Activated CD8-positive, alpha-beta T cell treated with anti-CD3 and anti-CD28 coated beads for 36 hours (primary cell): ENCODE measurements at places on chromosomes 2 and 18.

DNA sequence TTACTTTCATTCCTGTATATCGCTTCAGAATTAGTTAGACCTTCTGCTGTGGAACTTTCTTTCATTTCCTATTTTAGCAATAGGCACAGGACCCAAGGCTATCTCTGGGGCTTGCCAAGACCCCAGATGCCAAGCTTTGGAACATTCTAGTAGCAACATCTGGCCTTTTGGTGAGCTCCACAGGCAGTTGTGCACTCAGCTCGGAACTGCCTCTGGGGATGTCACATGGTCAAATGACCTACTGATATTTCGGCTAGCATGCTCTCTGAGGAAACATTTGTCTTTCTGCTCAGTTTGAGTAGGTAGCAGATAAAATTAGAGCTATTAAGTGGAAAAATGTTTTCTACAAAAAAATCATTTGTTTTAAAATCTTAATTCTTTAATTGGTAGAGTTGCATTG, 76.6 kb upstream of the ITGA4 start:
- DNase-seq: no peak

- no peak for DNase-seq
These were observed 42.2 kb downstream of the RAB10 start for GRCh38 chr2:26076001-26076587.

GRCh38 chr18:22827216-22827615, 105.9 kb upstream of the RBBP8 start:
- no peak for DNase-seq

- DNase-seq: no peak
These were observed 264.3 kb downstream of the NOL4 start for GRCh38 chr18:33960417-33960816.

DNA sequence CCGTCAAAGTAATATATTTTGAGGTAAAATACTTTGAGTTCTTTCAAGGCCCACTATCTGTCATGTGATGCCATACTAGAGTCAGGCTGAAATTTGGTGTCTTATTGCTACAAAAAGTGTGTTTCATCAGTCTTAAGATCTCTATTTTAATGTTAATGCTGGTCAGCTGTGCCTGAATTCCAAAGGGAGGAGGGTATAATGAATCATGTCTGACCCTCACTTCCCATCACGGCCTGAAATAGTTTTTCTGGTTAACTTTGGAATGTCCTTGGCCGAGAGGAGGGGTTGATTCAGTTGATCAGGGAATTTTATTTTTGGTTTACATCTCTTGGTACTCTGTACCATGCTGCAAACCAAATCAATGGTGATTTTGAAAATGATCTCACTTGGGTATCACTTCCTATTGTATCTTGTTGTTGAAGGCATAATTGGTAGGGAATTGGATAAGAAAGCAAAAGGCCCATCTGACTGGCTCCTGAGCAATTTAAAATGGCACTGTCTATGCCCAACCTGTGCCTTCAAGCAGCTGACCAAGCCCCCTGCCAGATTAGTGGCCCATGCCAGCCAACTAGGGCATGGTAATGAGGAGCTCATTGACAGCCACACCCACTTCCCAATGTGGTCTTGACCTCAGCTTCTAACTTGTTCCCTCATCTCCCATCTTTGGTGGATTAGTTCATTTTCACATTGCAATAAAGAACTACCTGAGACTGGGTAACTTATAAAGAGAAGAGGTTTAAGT, 6.1 kb upstream of the SLC35F5 start:
- DNase-seq: no peak

DNA sequence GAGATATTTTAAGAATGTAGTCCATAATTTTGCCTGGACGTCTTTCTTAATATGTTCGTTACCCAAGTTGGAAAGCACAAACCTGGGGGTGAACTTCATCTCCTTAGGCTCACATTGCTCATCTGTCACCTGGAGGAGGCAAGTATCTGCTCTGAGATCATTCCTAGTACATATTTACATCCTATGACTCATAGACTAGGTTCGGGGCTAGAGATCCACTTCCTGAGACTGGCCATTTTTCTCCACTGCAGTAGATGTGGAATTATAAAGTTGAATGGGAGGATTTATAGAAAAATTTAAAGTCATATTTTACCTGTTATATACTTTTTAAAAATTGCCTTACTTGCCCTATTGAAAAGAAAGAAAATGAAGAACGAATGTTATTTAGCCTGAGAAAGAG, 77.5 kb upstream of the PROKR1 start:
- DNase-seq: no peak

DNA sequence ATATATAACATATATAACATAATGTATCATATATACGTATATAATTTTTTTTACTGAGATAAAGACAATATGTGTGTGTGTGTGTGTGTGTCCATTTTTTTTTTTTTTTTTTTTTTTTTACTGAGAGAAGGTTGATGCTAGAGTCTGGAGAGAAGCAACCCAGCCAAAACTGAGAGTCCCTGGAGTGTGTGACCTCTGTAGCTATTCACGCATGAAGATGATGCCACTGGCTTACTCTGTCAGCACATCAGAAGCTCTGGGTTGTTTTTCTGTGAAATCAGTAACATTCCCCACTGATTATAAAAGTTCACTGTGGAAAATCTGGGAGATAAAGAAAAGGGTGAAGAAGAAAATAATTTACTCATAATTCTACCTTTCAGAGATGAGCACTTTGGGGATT, 27.2 kb downstream of the CCDC195 start:
- no peak for DNase-seq

DNA sequence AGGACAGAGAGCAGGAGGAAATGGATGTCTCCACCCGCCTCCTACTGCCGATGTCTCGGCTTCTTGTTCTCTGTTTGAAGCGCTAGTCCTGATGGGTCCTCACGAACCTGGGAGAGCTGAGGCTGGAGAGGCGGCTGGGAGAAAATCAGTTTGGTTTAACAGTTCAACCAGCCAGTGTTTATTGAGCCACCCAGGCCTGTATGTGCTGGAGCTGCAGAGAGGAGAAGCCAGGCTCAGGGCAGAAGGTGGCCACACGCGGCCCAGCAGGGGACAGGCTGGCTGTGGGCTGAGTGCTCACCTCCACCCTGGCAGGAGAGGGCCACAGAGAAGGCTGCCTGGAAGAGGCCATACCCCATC, 202.1 kb downstream of the CYP26B1 start:
- DNase-seq: no peak

- DNase-seq: no peak
These were observed 345.0 kb upstream of the NRP2 start for GRCh38 chr2:205337274-205337673.

GRCh38 chr2:12091201-12091806, 344.9 kb downstream of the LPIN1 start:
- DNase-seq: no peak

DNA sequence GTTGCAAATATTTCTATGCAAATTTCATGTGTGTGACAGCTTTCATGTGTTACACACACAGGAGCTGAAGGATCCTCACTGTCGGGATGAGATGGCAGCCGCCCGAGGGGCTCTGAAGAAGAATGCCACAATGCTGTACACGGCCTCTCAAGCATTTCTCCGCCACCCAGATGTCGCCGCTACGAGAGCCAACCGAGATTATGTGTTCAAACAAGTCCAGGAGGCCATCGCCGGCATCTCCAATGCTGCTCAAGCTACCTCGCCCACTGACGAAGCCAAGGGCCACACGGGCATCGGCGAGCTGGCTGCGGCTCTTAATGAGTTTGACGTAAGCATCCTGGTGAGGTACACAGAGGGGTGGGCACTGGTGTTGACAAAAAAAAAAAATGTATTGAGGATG, 361.2 kb downstream of the CTNNA2 start:
- no peak for DNase-seq

DNA sequence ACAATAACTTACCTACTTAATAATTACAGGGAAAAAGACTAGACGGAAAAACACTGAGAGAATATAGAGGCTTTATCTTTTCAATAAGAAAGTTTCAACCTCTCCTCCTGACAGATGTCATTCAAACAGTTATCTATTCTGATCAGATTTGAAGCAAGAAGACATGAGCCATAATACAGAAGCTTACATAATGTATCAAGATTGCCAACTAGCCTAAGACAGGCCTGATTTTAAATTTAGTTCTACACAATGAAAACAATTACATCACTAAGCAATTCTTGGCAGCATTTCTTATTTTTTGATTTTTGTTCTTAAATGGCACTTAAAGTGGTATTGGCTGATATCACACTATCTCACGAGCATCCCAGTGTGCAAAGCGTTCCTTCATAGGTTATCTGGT, 41.6 kb downstream of the GPR155 start:
- DNase-seq: no peak

GRCh38 chr2:123747326-123747725, 277.8 kb upstream of the CNTNAP5 start:
- DNase-seq: no peak

GRCh38 chr2:20430461-20431300, 16.2 kb upstream of the RHOB start:
- DNase-seq: peak; percentile 58

DNA sequence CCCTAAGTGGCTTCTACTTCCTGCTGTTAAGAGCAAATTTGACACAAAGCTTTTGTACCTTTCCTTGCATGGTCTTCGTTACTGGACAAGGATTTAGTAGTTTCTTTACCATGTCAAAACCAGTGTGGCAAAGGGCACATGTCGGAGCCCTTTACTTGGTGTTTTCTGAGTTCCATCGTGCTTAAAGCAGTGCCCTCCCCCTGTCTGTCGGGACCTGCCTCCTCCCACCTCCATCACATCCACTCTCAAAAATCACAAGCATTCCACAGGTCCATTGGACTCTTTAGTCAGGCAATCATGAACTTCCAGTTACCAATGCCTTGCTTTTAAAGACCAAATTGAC, 763 bp downstream of the CCDC141 start:
- DNase-seq: peak; percentile 32

- no peak for DNase-seq
These were observed 20.6 kb upstream of the ST8SIA3 start for GRCh38 chr18:57331718-57332117.

- no peak for DNase-seq
These were observed 107.5 kb downstream of the LIPG start for GRCh38 chr18:49669403-49669802.

- no peak for DNase-seq
These were observed 147.6 kb downstream of the LDLRAD4 start for GRCh38 chr18:13366131-13366530.

GRCh38 chr2:29015701-29016470, 34.8 kb downstream of the TOGARAM2 start:
- no peak for DNase-seq

DNA sequence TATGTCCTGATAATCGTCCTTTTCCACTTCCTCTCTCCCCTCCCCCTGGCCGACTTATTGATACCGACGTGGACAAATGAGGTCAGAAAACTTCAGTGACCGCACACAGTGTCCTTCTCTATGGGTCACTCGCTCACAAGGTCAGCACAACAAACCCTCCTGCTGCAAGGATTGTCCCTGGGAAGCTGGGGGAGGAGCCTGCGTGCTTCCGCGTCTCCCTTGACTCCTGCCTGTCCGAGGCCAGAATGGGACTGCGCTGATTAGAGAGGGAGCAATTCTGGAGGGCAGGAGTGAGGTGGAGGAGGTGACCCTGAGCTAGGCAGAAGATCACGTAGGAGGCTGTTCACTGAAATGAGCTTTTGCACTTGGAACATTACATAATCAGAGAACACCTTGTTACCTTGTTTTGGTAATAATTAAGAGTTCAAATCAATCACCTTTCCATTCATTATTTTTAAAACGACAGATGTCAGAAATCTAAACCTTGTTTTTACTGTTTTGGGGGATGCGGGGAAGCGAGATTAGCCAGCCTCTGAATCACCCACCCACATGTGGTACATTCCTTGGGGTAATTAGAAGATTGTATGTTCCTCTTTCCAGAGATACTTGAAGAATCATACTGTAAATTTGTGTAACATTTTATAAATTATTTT, 70.6 kb downstream of the CTAGE1 start:
- DNase-seq: no peak

DNA sequence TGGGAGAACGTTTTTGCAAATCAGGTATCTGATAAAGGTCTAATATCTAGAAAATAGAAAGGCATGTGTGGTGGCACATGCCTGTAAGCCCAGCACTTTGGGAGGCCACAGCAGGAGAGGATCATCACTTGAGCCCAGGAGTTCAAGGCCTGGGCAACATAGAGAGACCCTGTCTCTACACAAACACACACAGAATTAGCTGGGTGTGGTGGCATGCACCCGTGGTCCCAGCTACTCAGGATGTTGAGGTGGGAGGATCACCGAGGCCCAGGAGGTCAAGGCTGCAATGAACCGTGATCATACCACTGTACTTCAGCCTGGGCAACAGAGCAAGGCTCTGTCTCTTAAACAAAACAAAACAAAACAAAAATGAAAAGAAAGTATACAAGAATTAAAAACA, 13.8 kb upstream of the TBR1 start:
- DNase-seq: no peak

DNA sequence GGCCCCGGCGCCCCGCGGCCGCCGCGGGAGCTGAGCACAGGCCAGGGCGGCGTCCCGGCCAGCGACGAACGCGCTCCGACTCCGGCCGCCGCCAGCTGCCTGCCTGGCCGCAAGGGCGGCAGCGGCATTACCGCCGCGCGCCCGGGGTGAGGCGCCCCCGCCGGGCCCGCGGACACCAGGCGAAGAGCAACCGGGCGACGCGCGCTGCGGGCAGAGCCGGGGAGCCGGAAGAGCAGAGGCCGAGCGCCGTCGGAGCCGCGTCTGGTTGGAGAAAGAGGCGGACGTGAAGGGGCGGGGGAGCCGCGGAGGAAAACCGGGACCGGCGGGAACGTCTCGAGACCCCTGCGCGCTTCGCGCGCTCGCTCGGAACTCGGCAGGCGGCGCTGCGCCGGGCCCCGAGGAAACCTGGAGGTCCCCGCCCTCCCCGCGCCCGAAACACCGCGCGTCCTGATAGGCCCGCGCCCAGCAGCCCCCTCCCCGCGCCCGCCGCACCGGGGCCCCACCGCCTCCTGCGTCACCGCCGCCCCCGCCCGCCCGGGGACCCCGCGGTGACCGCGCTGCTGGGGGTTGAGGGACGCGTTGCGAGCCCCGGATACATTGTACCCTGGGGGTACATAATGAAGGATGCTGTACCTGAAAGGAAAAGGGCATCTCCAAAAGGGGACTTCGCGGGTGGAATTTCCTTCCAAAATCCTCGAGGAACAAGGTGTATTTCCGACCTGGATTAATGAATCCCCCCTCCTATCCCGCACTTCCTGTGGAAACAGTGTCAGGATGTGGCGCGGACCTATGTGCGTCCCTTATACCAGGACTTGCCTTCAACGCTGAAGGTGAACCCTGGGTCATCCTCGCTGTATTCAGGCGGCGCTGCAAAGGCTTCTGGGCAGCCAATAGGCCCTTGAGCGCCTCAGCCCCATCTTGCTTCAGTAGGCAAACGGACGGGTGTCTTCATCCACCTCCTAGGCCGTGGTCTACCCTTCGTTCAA, 1.0 kb upstream of the B4GALT6 start:
- peak; percentile 64 for DNase-seq
